CD8-positive, alpha-beta memory T cell (primary cell): ENCODE measurements at places on chromosomes 5 and 9. TPM values are rescaled to one million over a fixed set of nuclear protein-coding genes. Genes with fewer than 3 reads are reported as not detected.
A peak's percentile ranks its signal among the peaks of the same experiment; 100 is the strongest.

GRCh38 chr5:56964173-56964572 lies 12.2 kb upstream of the MIER3 start:
- no peak for DNase-seq

DNA sequence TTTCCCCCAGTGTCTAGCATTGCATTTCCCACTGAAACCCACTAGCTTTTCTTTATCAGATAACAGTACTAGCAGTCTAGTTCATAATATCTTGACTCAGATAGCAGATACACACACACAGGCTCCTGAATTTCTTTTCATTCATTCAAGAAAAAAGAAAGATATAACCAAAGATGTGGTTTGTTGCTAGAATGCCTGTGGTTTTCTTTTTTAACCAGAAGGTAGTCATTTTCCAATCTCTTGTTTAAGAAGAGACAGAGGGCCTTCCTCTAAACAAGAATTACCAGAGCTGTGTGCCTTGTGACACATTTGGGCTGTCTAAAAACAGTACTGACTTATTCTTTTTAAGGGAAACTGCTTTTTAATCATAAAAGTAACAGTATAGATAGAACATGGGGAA lies 167.3 kb downstream of the PJA2 start:
- no peak for DNase-seq

DNA sequence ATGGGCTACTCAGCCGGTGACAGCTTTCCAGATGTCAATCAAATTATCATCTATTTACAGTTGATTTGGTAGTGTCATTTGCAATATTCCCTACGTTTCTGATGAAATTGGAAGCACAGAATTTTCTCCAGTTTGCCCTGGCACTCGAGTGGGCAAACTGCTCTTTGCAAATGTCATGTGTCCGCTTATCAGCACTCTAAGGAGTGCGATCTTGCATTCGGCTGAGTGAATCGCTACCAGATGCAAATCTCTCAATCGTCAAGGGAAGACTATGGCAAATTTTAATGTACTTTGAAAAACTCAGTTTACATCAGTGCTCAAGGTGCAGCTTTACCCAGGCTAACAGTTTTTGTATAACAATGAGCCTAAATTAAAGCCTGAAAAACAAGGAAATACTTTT lies 66.8 kb downstream of the BNC2 start:
- DNase-seq = no peak

DNA sequence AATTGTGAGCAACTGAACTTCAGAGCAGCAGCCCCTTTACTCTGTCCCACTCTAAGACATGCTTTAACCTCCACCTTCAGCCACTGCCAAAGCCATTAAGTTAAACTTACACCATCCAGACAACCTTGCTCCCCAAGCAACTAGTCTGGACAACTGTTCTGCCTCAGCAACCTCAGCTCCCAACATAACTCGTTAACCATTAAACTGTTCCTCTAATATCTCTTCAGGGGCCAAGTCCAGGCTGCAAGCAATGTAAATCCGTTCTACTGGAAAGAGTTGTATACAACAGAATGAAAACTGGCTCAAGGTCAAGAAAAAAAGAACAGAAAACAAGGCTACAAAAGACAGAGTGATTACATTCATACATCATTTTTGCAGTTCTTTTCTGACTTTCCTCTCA lies 131.7 kb upstream of the TARS1 start:
- no peak for DNase-seq

Gene LCN12
- total RNA-seq = 0.85 TPM

GRCh38 chr9:106862110-106862820 lies 701 bp upstream of the ZNF462 start:
- no peak for DNase-seq

GRCh38 chr9:125758986-125759763 lies 12.0 kb downstream of the PBX3 start:
- no peak for DNase-seq

Gene PLAA
- 41.8 TPM for total RNA-seq

Gene LTC4S
- 0.57 TPM for total RNA-seq

- DNase-seq = no peak
Observed at GRCh38 chr5:135868681-135869080, 27.0 kb downstream of the IL9 start.

Gene PCDHGA10
- 0.16 TPM for total RNA-seq

Gene TMEM252
- not detected for total RNA-seq

- DNase-seq = no peak
Observed at GRCh38 chr5:67677422-67677970, 480.9 kb upstream of the CD180 start.

DNA sequence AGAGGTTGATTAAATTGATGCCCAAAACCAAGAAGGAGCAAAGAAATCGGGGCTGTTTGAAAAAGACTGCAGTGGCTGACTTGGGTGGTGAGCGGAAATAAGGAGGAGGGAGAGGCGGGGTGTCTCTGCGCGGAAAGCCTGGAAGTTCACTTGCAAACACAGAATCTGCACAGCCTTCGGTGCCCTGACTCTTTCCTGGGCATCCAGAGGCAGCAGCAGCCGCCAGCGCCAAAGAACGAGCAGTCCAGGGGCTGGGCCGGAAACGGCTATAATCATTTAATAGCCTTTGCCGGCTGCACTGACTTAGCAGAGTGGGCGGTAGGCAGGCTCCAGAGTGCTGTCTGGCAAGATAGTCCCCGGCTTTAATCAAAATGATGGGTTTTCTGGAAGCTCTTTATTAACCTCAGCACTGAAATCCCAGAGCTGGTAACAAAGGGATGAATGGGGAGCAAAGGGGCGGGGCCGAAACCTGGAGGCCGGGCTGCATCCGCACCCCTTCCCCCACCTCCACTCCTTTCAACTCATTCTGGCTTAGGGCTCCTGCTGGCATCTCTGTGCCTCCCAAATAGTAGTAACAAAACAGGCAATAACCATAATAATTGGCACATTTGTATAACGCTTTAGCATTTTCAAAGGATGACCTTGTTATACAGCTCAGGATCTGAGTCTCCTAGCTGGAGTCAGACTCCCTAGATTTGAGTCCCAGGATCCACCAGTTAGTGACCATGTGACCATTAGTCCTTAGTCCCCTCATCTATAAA lies 35.7 kb downstream of the PCDHAC2 start:
- DNase-seq = no peak

Gene MAMDC2
- not detected for total RNA-seq

Gene PIP5KL1
- 2.5 TPM for total RNA-seq

Gene NMUR2
- total RNA-seq = not detected

DNA sequence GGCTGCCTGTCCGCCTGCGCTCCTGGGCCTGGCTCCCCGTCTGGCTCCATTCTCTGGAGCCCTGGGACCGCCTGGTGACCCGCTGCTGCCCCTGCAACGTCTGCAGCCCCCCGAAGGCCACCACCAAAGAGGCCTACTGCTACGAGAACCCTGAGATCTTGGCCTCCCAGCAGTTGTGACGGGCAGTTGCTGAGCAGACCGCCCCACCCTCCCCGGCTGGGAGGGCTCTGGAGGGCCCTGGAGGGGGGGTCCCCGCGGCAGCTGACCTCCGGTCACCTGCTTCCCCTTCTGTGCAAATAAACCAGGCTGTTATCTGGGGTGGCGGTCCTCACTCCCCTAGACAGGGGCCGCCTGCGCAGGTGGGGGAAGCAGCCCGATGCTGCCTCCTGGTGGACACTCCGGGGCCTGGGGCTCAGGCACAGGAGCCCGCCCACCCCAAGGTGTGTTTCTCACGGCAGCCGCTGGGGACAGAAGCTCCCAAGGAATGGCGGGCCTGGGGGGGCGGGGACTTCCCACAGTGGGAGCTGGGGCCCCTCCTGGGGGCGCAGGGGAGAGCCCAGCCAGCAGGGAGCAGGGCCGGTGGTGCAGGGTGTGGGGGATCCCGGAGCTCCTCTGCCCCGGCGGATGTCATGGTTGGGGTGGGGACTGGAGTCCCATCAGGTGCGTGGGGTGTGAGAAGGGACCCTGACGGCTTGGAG lies 4.7 kb upstream of the TUBB4B start:
- DNase-seq = peak; percentile 83

DNA sequence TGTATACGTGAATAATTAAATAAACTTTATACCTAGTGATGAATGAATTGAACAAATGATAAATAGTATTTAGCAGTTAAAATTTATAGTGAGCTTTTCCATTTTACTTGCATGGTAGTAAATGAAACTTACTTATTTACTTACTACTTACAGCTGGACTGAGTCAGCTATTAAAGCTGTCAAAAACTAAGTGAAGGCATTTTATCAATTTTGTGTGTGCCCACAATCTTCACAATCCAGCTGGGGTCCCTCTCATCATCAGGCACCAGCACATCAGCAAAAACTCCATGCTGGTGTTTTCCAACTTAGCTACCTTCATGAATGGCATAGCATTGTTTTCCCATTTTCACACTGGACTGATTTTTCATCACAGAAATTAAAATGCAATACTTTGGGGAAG lies 81.1 kb downstream of the SAXO1 start:
- no peak for DNase-seq

GRCh38 chr9:5947912-5948311 lies 57.2 kb downstream of the MLANA start:
- DNase-seq = no peak

DNA sequence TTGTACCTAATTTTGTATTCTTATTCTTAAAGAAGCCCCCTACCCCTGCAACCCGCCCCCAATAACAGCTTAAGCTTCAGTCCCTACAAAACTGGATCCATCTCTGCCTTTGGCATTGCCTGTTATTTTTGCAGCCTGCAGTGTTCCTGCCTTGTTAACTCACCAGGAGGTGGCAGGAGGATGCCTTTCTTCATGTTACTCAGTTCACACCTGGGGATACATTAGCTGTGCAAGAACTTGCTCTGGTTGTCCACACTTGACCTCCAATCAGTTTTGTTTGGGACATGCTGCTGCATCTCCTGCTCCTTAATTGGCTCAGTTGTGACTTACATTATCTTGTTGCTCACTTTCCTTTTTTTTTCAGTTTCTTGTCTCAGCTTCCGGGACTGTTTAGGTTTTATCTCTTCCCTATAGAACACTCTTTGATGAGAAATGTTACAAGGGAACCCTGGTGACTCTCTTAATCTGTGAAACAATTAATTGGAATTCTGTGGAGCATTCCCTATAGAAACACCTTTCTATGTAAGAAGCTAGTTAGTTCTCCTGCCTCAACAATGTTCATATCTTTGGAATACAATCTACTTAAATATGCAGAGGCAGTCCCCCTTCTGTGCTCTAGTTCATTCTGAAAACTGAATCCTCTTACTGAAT lies 467.7 kb upstream of the ACO1 start:
- no peak for DNase-seq

GRCh38 chr5:173029499-173029921 lies 26.6 kb upstream of the CREBRF start:
- peak; percentile 15 for DNase-seq

Gene IL7R
- total RNA-seq = 289 TPM

GRCh38 chr9:136488247-136489214 lies 5.7 kb upstream of the SEC16A start:
- peak; percentile 65 for DNase-seq

- DNase-seq = no peak
Observed at GRCh38 chr9:3827175-3827574, 301.4 kb upstream of the RFX3 start.

Gene GABRA6
- total RNA-seq = not detected

Gene TRIM36
- 0.58 TPM for total RNA-seq

Gene SLC6A19
- not detected for total RNA-seq

GRCh38 chr9:100498592-100498991 lies 25.6 kb downstream of the TMEFF1 start:
- no peak for DNase-seq

DNA sequence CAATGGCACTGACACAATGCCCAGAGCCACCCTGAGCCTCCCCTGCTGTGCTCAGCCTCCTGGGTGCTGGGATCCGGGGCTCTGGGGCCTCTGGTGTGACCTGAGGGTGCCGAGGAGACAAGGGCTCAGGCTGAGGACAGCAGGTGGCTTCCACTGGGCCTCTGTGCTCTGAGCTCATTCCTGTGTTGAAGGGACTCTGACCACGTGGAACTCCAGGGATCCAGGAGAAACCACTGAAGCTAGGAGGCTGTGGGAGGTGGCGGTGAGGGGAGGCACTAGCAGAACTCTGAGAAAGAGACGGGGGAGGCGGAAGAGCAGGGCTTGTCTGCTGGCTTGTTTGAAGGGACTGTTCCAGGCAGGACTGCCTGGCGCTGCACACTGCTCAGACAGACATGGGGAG lies 318.7 kb upstream of the IRX1 start:
- no peak for DNase-seq

Gene HTR1A
- not detected for total RNA-seq

Gene RALGDS
- 67.8 TPM for total RNA-seq

DNA sequence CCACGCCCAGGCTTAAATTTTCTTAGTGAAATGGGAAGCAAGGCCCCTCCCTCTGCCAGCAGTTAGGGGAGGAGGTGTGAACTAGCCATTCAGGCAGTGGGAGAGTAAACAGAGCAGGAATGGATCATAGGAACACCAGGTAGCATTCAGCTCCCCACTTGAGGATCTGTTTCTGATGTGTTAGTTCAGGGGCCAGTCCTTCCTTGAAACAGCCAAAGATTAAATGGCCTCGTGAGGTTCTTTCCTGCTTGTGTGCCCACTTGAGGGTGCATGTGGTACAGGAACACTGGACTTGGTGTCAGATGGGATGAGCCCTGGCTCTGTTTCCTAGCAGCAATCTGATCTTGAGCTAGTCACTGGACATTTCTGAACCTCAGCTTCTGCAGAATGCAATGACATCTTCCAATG lies 21.2 kb downstream of the FAXDC2 start:
- no peak for DNase-seq

DNA sequence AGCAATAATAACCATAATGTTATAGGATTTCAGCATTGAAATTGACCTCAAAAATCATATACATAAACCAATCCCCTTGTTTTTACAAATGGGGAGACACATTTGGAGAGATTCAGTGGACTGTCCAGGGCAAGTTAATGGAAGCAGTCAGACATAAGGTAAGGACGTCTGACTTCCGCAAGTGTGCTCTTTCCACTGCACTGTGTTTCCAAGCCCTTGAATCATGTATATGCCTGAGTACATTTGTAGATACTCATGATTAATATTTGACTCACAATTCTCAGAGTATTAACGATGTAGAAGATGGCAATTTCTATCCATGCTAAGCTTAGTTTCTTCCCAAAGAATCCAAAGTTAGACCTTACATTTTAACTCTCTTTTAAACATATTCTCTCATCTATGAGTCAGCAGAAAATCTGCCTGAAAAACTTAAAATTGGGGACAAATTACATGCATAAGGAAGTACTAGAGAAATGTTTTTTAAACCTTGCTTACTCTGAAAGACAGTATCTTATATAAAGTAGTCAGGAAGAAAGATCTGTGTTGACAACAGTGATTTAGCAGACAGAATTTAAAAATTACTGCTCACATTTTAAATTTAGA lies 165.3 kb downstream of the NFIB start:
- no peak for DNase-seq

DNA sequence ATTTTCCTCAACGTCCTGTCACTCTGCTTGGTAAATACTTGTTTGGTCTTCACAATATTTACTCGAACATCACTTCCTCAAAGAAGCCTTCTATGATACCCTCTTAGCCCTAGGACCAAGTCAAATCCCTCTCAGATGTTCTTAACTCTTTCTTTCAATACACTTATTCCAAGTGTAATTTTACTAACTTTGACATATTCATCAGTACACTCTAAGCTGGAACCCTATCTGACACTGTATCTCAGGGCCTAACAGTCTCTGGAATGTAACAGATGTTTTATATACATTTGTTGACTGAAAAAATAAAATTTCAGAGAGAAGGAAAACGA lies 19.6 kb downstream of the SIL1 start:
- no peak for DNase-seq

GRCh38 chr5:163245584-163245983 lies 191.8 kb upstream of the CCNG1 start:
- DNase-seq = no peak

Gene TLX3
- total RNA-seq = not detected
